ENCODE measurements at places on chromosomes 2 and 18.

DNA sequence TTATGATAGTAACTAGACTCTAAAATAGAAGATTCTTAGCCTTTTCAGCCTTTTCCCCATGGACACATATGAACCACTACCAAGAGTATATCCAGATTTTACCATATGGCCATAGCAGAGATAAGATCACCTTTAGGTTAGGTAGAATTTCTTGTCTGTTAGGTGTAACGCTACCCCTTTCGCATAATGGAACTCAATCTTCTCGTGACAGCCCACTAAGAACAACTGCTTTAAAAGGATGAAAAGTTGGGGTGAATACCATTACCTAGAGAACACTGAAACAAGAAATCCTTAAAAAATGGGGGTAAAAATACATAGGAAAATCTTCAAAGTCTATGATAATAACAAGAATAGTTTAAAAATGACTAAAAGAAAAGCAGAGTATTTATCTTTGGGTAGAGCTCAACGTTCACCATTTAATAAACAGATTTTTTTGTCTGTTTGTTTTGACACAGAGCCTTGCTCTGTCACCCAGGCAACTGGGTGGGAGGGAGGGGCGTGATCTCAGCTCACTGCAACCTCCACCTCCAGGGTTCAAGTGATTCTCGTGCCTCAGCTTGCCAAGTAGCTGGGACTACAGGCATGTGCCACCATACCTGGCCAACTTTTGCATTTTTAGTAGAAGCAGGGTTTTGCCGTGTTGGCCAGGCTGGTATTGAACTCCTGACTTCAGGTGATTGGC is 67.2 kb downstream of the VIL1 start:
- DNase-seq, result no peak

DNA sequence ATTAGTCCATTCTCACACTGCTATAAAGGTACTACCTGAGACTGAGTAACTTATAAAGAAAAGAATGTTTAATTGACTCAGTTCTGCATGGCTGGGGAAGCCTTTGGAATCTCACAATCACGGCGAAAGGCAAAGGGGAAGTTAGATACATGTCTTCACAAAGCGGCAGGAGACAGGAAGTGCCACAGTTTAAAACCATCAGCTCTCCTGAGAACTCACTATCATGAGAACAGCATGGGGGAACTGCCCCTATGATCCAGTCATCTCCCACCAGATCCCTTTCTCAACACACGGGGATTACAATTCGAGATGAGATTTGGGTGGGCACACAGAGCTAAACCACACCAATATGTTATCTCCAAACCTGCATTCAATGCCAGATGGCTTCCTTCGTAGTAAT is 716.1 kb downstream of the DCC start:
- no peak for DNase-seq

GRCh38 chr2:44944102-44944951 is 2.8 kb downstream of the SIX3 start:
- DNase-seq, result no peak

GRCh38 chr2:174925046-174925784 is 80.0 kb downstream of the CHN1 start:
- DNase-seq, result no peak

DNA sequence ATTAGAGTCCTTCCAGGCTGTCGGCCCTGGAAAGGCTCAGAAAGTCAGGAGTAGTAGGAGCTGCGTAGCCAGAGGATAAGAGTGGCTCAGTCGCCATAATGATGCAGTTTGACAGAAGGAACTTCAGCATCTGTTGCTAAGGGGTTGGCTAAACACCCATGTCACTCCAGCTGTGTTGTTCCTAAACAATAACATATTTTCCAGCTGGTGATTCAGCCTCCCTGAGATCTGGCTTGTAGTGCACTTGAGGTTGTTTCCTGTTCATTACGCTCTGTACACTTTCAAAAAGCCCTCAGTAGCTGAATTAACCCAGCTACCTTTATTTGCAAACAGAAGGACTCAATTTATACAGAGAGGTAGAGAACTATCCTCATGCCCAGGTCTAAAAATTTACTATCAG is 39.7 kb upstream of the EPAS1 start:
- DNase-seq, result no peak

- DNase-seq, result no peak
Observed at GRCh38 chr18:809985-810642, 1.9 kb downstream of the YES1 start.

DNA sequence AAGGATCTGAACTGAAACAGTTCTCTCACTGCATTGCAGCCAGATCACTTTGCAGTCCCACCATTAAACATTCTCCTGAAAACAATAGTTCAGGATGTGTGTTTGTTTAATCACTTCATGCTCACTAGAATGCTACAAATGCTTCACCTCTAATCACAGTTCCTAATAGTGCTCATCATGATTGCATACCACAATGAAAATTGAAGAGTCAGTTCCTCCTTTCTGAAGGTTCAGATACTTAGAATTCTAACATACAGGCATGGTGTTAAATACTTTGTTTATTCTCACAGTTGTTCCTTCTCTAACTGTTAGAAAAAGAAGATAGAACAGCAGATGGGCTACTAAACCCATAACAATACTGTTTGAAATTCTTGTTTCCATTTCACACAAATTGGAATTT is 622.3 kb upstream of the ACVR2A start:
- DNase-seq, result no peak

DNA sequence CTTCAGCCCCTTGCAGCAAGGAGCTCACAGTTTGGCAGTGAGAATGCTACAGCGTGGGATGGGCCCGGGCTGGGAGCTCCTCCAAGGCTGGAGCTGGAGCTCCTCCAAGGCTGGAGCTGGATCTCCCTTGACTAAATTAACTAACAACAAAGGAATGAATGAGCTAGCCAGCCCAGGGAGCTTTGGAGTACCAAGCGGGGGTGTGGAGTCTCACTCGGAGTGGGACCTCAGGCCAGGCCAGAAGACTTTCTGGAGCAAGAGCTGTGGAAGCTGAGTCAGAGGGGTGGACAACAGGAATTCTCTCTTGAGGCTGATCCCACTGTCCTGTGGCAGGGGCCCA is 244.7 kb upstream of the HS6ST1 start:
- no peak for DNase-seq

DNA sequence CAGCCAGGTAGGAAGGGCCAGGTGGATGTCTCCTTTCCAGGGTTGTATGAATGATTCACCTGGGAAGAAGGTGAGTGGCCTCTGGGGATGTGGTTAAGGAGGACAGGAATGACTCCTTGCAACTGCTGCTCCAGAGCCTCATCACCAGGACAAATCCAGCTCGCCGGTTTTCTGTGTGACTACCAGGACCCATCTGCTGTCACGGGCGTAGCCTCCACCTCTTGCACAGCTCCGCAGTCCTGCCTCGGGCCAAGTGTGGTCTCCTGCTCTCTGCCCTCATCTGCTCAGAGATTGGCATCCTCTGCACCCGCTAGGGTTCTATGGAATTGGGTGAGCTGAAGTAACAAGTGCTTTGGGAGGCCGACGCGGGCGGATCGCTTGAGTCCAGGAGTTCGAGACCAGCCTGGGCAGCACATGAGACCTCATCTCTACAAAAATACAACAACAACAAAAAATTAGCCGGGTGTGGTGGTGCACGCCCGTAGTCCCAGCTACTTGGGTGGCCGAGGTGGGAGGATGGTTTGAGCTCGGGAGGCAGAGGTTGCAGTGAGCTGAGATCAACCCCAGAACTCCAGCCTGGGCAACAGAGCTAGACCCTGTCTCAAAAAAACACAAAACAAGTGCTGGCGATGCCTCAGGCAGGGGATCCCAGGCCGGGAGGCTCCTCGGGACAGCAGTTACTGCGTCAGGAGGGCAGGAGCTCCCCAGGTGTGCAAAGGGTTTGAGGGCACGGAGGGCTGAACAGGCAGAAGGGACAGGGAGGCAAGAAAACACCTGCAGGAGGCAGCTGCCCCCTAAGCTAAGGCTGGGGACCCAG is 831 bp upstream of the D2HGDH start:
- no peak for DNase-seq

GRCh38 chr2:165558832-165559231 is 89.3 kb downstream of the CSRNP3 start:
- no peak for DNase-seq

DNA sequence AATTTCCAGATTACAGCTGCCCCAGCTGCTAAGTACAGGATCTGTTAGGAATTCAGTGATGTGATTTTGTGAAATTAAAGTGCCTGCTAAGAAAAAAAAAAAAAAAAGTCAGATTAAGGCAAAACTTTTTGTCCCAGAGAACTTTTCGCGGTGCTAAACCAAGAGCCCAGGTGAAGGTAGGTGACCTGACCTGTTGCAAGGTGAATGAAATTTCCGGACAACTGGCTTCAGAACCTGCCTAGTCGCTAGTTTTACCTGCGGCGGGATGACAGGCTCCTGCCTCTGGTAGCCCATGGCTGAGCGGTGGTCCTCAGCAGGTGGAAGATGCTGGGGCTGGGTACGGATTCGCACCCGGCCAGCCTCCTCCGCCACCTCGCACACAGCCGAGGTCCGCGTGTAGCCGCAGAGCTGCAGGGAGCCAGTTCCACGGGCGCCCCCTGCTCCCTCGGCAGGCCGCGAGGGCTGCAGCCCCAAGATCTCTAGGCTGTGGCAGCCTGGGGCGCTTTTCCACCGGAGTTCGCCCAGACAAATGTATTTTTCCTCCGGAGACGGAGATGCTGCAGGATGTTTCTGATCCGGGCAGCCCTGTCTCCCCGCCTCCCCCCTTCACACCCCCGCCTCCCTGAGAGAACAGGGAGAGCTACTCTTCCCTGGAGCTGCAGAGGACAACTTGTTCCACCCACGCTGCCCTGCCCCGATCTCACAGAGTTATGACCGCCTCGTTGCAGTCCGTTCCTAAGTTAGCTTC is at the start of gene SLC38A11:
Gene SLC38A11 (minus strand): TSS at position 572 of the 748 bp plus-strand sequence. CDS start 278 bp downstream, at position 294.
- no peak for DNase-seq

DNA sequence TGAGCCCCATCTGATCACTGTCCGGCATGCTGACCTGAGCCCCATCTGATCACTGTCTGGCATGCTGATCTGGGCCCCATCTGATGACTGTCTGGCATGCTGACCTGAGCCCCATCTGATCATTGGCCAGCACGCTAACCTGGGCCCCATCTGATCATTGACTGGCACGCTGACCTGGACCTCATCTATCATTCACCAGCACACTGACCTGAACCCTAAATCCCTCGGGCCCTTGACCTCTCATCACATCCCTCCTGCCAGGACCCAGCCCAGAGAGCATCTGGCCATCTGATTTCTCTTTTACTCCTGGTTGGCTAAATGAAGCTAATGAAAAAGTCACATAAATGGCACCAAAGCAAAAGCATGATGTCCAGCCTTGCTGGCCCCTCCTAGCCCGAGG is 207.1 kb downstream of the NDUFA10 start:
- DNase-seq, result no peak

DNA sequence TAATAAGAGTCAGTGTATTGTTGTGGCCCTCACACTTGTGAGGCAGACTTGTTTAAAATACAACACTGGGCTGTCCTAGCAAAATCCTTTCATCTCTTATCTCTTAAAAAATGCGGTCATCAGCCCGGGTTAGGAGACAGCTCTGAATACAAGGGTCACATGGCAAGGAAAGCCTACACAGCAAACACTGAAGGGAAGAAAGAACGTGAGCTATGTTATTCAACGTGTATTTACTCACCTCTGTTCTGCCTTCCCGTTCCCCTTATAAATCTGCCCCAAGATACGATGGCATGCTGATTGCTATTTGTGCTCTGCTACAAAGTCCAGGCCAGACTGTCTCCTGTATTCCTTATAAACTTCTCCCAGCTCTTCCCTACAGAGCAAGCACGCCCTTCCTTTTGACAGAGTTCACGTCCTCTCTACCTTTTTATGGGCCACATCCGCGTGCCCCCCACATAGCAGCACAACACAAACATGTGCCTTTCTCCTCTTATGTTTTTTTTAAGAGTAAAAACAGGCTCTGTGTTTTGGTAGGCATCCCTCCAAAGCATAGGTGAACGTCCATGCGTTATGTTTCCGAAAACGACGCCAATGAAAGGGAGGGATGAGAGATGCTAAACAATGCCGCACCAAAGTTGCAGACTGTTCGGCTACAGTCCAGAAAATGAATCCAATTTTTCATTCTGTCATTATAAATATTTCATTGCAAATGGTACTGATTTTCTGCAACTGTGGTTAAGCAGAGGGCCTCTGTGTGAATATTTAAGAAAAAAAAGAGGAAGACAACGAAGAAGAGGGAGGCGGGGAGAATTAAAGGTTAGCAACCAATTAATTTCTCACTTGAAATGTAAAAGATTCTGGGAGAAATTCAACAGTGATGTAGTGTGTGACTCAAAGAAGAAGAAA is 274.7 kb downstream of the ZNF521 start:
- no peak for DNase-seq

DNA sequence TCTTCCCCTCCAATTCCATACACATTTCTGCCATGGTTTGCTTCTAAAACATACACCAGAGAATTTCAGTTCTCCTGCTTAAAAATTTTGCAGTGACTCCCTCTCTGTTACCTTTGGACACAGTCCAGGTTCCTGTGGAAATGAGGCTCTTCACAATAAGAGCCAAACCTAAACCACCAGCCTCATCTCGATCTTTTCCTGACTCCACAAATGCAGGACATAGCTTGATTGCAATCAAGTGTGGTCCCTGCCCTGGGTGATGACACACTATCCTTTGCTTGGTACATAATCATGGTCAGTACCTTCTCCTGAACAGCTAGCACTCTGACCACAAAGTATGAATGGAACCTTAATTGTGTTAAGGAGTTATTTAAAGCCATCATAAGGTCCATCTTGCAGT is 134.9 kb upstream of the CHAC2 start:
- DNase-seq, result no peak

DNA sequence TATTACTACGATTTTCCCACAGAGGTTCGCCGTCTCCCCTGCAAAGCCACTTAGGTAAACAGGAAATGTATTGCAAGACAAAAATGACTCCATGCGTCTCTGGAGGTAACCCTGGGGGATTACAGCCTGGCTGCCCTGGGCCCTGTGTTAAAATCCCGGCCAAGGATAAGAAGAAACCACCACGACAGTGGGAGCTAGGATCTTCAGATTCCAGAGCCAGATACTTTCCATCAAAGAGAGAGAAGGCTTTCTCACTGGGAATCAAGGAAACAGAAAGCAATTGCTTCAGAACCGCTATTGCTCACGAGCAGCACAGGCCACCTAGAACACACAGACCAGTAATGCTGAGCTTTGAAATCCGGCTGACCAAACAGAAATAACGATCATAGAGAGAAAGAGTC is 97.9 kb upstream of the ZNF516 start:
- DNase-seq, result no peak

GRCh38 chr2:105034170-105034569 is 3.7 kb upstream of the MRPS9 start:
- DNase-seq, result no peak

GRCh38 chr2:104432401-104432800 is 421.5 kb upstream of the POU3F3 start:
- no peak for DNase-seq

GRCh38 chr2:132422736-132423135 is 6.1 kb downstream of the GPR39 start:
- no peak for DNase-seq

DNA sequence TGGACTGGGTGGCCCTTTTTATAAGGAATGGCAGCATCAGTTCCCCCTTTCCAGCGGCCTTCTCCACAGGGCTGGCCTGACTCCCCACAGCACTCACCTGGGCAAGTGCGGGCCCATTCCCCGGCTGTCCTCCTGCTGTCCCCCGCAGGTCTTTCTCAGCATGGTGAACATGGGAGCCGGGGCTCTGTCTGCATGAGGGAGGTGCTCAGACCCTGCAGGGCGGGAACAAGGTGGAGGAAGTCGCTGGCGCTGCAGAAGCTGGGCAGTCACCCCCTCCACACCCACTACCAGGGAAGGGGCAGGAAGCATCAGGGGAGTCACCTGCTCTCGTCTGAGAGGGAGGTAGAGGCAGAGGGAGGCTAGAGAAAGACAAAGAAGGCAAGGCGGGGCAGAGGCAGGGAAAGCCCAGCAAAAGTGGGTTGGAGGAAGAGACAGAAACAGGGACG is 12.2 kb downstream of the HES6 start:
- no peak for DNase-seq
